ENCODE measurements at places on chromosomes 11 and 22.

- DNase-seq, result peak; percentile 66
Measured at GRCh38 chr11:47917599-47918369, 62.6 kb upstream of the PTPRJ start.

- DNase-seq, result no peak
Measured at GRCh38 chr22:44495629-44496028, 2.4 kb downstream of the RTL6 start.

DNA sequence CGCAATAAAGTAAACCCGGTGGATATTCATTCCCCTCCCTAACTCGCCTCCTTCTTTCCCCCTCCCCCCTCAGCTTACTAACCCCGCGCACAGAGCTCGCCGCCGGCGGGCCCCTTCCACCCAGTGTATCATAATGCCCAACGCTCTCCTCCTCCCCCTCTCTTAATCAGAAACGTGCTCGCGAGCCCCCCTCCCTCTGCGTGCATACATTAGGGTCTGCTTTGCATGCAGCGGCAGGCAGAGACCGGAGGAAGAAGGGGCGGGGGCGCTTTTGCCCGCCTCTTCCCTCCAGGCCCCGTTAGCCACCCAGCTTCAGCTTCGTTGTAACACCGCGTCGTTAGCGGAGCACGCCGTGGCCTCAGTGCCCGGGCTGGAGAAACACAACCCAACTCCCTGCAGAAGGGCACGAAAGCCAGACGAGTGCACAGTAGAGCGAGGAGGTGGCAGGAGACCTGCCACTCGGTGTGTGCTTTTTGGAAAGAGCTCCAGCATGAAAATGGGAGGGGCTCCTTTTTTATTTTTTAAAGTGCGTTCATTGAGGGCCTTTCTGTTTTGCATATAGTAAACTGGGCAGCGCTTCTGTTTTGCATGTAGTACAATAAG is 901 bp upstream of the KMT2A start:
- DNase-seq, result peak; percentile 47

GRCh38 chr11:115132436-115133228 is 371.6 kb downstream of the CADM1 start:
- DNase-seq, result no peak

DNA sequence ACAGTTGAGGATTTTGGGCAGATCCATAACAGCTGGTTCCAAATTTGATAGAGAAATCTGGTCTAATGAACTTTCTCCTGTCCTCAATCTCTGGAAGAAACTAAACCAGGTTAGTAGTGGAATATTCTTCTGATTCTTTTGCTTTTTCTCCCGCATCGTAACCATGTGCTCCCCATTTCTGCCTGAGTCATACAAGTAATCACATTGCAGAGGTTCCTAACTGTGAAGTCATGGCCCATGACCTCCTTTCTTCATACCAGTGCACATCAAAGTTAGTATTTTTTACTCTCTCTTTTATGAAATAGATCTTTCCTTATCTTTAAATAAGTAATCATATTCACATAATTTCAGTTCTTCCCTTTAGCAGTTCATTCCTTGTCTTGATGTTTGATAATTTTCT is 249.0 kb downstream of the DYNC2H1 start:
- DNase-seq, result peak; percentile 67

DNA sequence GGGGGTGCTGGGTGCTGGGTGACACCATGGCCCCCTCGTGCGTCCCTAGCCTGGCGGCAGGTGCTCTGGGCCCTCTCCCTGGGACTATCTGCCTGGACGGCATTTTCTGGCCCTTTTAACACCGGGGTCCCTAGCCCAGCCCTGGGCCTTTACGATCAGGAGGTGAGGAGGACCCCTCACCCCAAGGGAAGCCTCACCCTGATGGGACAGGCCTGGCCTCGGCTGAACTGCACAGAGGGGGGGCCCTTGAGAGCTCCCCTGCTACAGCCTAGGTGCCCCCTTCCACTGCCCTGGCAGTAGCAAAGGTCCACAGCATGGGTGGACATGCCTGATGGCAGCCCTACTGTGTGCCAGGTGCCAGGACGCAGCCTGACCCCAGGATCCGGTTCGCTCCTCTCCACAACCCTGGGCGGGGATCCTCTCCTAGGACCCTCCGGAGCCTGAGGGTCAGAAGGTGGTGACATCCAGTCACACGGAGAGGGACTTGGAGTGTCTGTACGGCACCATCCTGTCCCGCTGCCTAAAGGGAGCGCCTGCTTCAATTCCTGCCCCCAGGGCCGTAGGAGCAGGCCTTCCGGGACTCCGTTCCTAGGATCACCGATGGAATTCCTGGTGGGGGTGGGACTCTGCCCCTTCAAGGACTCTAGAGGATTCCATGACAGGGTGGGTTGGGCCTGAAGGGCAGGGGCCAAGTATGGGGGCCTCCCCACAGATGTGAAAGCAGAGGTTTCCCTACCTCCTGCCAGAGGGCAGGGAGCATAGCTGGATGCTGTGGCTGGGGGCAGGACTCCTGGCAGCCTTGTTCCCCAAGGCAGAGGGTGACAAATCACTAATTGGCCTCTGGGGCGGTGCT is 33.0 kb upstream of the TH start:
- no peak for DNase-seq

GRCh38 chr11:91174193-91174592 is 951.3 kb upstream of the CHORDC1 start:
- DNase-seq, result no peak

GRCh38 chr11:64852804-64853509 is 8.5 kb upstream of the CDC42BPG start:
- DNase-seq, result no peak

DNA sequence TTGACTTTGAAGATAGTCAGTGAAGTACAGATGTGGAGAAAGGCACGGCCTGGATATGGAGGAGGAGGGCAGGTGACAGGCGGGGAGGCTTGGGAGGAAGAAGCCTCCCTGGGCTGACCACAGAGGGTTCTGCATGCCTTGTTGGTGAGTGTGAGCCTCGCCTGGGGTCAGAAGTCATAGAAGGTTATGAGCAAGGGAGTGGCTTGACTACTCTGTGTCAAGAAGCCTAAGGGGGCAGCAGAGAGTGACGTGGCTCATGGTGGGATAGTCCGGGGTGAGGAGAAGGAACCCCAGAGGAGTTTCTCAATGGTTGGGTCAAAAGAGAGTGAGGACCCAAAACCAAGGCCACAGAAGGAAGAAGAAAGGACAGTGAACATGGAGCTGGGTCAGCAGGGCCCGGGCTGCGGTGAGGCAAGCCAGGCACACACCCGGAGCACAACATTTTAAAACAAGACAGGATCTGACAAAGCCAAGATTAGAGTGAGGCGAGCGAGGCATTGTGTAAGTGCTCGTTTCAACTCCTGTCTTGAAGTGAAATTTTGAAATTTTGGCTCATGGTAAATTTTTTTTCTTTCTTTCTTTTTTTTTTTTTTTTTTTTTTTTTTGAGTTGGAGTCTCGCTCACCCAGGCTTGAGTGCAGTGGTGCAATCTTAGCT is 31.9 kb downstream of the PDGFB start:
- DNase-seq, result no peak

Data from fibroblast of skin of abdomen (primary cell).